Right ventricle myocardium superior (tissue), 1 donor: ENCODE measurements at places on chromosomes 3 and 15. TPM values are rescaled to one million over a fixed set of nuclear protein-coding genes. Genes with fewer than 3 reads are reported as not detected.

DNA sequence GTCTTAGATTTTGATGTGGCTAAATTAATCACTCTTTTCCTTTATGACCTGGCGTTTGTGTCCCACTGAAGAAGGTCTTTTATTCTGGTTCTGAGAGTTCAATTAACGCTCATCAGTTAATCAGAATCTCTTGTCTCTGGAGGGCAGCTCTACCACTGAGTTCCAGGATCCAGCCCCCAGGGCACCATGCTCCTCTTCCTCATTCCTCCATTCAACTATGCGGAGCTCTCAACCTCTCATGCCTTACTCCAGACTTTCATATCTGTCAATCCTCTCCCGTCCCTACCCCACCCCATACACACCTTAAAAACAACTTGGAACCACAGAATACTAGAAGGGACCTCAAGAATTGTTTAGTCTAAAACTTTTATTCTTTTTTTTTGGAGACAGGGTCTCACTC is 4.8 kb upstream of the ABHD5 start:
- DNase-seq: no peak

GRCh38 chr15:44666210-44667038 is 3.0 kb upstream of the SPG11 start:
- no peak for DNase-seq

GRCh38 chr3:20246662-20247061 is 60.7 kb upstream of the SGO1 start:
- no peak for DNase-seq

DNA sequence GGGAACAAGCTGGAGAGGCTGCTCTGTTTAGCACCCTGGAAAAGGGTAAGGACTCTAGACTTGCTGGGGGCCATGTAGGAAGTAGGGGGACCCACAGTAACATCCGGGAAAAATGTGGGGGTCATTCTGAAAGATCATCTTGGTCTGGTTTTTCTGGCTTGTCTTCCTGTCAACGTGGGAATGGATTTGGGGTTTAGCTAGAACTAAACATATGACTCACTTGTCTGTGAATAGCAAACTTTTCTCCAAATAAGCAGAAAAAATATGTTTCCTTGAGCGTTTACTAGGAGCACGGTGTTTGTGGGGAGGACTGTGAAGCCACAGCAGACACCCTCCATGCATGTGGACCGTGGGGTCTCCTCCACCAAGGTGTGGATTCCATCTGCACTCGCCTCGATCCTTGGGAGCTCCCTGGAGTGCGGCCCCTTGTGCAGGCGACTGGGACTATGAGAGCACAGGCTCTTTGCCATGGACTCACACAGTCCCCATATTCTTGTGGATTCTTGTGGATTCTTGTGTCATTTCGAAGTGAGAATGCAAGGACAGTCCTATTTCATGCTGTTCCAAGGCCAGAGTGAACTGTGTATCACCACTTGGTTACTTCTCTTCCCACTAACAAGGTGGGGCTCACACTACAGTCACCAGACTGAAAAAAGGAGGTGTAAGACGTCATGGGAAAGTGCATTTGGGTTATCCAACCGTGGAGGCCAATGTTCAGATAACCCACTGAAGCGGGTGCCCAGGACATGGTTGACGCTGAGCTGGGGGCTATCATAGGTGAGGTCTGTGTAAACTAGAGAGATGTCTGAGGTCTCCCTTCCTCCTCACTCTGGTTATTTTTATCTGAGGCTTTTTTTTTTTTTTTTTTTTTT is 25.5 kb downstream of the PGPEP1L start:
- no peak for DNase-seq

- no peak for DNase-seq
These were observed 45.5 kb downstream of the PHLDB2 start for GRCh38 chr3:111904376-111905241.

- DNase-seq: no peak
These were observed 36.0 kb upstream of the SKIL start for GRCh38 chr3:170321321-170322034.

DNA sequence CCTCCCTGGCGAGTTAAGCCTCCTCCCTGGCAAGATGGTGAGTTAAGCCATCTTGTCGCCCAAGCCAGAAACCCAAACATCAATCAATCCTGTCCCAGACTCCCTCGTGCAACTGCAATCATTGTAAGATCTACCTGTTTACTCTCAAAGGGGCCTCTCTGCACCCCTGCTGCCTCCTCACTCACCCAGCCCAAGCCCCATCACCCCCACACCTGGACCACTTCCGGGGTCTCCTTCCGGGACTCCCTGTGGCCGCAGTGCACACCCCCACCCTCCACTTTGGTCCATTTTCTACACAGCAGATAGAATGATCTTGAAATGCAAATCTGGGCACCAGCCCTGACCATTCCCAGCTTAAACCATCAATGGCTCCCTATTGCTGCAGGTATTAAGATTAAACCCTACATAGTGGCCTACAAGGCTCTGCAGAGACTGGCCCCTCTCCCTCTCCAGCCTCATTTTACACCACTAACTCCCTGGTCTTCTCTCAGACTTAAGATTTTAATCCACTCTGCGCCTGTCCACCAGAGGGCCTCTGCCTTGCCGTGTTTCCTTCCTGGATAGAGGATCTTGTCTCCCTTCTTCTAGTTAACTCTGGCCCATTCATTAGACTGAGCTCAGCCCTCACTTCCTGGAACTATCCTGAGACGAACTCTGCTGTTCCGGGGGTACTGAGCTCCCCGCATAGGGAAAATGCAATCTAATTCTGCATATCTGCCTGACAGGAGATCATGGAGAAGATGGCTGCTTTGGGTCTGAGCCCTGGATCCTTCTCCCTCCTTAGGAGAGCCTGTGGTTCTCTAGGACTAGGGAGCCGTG is 41.9 kb upstream of the SLC6A1 start:
- no peak for DNase-seq

DNA sequence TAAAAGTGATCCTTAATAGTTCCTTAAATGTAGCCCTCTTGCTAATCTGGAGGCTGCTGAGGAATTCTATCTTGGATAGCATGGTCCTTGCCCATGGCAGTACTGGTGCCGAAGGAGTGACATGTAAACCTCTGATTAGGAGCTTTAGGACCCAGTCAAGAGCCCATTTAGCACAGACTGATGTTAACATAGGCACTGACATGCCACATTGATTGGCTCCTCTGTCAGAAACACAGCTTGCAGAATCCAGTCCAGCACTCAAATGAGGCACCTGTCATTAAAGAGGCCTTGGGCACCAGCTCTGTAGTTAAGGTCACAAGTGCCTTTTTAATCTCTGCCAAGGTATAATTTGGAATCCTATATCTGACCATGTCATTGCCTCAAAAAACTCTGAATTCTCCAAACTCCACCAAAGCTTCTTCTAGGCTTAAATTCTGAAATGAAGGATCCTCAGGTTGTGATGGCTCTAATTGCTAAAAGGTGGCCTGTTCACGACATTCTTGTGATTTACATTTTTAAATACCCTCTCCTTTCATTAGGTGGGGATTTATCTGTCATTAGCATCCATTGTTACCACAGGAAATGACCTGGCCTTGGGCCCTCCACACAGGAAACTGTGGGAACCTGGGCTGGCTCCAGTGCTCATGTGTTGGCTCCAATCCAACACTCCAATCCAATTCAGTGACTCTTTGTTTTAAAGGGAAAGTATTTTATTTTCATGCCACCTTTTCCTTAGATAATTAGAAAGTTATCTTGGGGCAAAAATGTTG is 57.3 kb upstream of the RNF7 start:
- DNase-seq: no peak

DNA sequence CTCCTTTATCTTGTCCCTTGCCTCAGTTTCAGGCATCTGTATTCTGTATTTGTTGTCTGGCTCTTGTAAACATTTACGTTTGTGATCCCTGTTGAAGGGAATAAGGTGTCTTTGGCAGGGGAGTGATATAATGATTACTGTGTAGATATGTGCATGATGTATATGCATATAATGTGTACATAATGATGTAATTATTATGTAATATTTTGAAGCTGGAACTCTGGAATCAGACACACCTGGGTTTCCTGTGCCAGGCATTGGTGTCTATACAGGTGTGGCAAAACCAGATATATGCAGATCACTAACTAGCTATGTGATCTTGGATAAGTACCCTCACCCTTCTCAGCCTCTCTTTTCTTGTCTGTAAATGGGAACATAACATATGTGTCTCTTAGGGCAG is 241.2 kb upstream of the FEZF2 start:
- no peak for DNase-seq

DNA sequence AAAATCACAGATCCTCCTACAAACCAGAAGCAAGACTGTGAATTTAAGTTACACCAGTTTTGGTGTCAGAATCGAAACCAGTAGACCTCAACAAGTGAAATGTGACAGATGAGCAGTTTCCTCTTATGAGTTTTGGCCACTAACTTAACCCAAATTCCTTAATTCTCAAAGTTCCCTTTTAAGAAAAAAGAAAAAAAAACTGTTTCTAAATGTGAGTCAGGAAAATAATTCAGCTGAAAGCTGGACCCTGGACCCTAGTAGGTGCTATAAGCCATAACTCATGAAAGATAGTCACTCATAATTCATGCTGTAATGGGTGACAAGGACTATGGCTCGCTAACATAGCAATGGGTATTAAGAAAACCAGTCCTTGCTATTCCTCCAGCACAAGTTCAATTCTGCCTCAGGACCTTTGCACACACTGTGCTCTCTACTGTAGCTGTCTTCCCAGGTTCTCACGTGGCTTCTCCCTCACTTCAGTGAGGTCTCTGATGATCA is 9.0 kb upstream of the THRB start:
- no peak for DNase-seq

GRCh38 chr3:119223511-119223910 is 17.2 kb downstream of the B4GALT4 start:
- DNase-seq: no peak

DNA sequence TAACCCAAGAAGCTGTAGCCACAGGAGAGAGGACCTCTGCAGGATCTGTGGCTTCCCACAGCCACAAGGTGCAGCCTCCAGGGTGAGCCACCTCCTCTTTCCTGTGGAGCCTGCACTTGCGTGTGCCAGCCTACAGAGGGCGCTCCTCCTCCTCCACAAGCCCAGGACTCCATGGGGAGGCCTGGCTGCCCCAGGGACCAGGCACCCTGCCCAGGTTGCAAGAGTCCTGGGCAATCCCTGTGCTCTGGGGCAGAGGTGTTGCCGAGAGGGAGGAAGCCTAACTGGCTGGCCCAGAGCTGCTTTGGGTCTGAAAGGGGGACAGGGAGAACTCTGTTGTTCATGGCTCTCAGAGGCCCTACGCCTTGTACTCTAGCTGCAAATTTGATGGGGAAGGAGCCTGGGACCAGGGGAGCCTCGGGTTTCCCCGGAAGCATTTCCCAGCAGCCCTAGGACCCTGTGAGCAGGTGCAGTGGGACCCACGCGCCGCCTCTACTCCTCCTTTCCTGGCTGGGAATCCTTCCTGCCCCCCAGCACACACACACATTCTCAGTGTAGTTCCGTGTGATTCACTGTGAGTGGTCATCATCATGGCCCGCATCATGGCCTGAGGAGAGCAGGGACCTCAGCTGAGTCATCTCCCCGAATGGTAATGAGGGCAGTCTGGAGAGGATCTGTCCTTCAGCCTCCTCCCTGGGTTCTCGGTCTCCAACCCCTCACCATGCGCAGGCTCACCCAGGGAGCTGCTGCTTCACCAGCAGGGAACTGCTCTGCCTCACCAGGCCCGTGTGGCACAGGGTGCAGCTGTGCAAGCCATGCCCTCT is 24.3 kb downstream of the TBC1D21 start:
- DNase-seq: peak; percentile 80

DNA sequence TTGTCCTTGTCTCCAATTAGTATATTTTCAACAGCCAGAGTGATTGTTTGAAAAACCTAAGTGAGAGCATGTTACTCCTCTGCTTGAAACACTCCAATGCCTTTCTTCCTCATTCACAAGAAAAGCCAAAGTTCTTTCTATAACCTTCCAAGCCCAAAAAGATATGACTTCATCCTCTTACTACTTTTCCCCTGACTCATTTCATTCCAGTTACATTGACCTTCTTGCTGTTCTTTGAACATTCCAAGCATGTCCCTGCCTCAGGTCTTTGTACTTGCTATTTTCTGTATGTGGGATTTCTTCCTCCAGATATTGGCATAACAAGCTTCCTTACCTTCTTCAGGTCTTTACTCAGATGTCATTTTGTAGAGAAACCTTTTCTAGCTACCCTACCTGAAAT is 28.3 kb downstream of the EHHADH start:
- DNase-seq: no peak

DNA sequence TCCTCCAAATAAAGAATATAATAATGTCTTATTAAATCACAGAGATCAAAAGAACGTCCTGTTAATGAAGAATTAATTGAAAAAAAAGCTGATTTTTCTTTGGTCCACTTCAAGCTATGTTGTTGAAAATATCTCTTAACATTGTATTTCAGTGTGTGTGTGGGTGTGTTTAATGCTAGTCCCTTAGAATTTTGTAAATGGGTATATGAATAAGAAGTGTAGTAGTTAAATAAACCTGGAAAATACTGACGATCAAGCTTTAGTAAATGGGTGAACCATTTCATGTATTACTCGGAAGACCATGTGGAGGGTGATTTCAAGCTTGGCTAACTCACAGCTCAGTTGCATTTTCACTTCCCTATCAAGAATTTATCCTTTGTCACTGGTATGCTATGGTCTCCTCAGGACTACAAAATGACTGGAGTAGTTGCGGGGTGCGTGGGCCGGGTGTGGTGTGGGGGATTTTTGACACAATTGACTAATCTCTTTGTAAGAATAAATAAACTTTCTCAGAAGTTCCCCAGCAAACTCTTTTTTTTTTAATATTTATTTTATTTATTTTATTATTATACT is 586.4 kb downstream of the GRM7 start:
- DNase-seq: no peak

Gene GOLGA8H
- not detected for total RNA-seq

Gene BTLA
- total RNA-seq: not detected

Gene IGDCC3
- total RNA-seq: 0.40 TPM

Gene GREM1
- not detected for total RNA-seq

Gene VEPH1
- not detected for total RNA-seq

Gene BOC
- total RNA-seq: 7.4 TPM

Gene SLC9C1
- 1.7 TPM for total RNA-seq

Gene FAM98B
- 16.2 TPM for total RNA-seq

Gene UROC1
- total RNA-seq: not detected

Gene SETD2
- total RNA-seq: 23.8 TPM

Gene LSMEM2
- total RNA-seq: 29.6 TPM

Gene KLHL40
- 0.11 TPM for total RNA-seq

Gene PLS1
- 1.9 TPM for total RNA-seq

Gene EFHB
- total RNA-seq: not detected

Gene LIPH
- total RNA-seq: 0.43 TPM
